ENCODE measurements at places on chromosomes 1 and 21.

DNA sequence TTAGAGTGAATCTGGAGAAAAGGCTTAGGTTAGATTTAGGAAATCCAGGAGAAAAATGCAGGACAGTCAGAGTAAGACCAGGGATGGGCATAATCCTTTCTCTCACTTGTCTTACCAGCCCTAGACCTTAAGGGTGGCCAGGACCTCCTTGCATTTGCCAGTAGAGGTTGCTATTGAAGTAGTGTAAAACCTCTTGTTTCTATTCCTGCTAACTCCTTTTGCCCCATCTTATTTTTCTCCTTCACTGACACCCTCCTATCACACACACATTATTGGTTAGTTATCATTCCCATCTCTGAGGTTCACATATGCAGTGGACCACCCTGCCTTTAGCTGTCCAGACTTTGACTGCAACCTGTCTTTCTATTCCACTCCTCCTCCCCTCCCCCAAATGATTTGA, 75.0 kb upstream of the MACF1 start:
- DNase-seq, result no peak

- DNase-seq, result no peak
Measured at GRCh38 chr1:233673947-233674431, 60.1 kb downstream of the KCNK1 start.

- no peak for DNase-seq
Measured at GRCh38 chr1:24002695-24003094, 22.6 kb upstream of the SRSF10 start.

DNA sequence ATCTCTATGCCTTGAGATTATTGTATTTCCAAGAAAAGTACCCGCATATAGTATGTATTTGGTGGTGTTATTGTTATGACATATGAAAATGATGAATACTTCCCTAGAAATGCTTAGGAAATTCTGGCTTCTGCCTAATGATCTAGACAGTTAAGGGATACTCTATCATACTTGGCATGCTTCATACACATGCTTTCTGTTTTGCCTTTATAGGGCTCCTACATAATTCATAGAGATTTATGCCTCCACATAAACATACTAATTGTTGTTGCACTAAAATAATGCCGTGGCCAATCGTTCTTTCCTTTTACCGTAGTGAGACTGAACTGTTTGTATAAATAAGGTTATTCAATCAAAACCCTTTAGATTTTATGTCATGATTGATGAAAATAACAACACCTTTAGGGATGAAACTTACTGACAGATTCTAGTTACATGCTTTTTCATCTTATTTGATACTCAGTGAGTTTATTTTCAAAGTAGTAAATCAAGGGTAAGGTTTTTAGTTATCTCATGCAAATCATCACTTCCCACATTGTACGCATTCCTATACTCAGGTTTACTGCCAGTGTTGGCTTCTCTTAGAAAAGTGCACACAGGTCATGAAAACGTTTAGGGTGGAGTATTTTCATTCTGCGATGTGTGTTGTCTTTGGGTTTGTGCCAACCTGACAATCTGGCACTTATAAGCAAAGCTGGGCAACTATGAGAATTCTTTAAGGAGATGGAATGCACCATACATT, 40.5 kb upstream of the SCYL3 start:
- no peak for DNase-seq

- no peak for DNase-seq
Measured at GRCh38 chr1:8439015-8439702, 121.2 kb downstream of the SLC45A1 start.

GRCh38 chr1:227561241-227561907, 2.0 kb upstream of the ZNF678 start:
- no peak for DNase-seq

DNA sequence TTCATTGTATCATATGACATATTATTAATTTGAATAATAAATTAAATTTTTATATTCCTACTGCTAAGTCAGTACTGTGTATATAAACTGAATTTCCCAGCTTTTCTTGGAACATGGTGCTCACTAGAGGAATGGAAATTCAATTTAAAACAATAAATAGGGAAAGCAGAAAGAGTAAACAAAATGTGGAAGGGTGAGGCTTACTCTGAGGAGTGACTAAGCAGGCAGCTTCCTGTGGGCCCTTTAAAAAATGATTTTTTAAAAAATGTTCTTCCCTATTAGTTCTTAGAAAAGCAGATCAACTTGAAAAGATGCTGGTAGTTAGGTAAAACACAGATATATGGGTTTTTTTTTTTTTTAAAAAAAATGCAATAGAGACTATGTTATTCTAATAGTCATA, 49.5 kb upstream of the S1PR1 start:
- DNase-seq, result no peak

DNA sequence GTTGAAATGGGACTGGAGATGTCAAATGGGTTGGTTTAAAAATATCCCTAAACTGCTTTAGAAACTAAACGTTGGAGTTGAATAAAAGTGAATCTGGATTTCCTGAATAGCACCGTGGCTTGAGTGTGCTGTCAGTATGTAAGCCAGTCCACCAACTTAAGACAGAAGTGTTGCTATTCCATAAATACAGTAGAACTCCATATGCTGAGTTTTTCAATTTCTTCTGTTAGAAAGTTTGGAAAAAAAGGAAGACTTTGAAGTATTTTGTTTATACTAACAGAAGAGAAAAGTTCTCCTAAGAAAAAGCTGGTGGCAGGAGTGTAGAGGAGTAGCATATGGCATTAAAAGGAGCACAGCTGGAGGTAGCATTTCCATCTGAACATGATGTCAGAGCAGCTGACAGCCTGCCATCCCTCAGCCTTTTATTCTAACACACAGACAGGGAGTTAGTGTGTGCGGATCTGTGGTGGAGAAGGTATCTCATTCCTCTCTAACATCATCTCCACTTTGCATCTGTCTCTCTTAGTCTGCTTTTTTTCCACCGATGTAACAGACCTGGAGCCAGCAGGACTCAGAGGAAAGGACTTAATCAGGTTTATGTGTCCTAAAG, at the start of gene ZBTB18:
TSS of gene ZBTB18 (plus strand) at position 449 of the 610 bp plus-strand sequence. CDS start at position 598, 149 bp downstream.
- no peak for DNase-seq

DNA sequence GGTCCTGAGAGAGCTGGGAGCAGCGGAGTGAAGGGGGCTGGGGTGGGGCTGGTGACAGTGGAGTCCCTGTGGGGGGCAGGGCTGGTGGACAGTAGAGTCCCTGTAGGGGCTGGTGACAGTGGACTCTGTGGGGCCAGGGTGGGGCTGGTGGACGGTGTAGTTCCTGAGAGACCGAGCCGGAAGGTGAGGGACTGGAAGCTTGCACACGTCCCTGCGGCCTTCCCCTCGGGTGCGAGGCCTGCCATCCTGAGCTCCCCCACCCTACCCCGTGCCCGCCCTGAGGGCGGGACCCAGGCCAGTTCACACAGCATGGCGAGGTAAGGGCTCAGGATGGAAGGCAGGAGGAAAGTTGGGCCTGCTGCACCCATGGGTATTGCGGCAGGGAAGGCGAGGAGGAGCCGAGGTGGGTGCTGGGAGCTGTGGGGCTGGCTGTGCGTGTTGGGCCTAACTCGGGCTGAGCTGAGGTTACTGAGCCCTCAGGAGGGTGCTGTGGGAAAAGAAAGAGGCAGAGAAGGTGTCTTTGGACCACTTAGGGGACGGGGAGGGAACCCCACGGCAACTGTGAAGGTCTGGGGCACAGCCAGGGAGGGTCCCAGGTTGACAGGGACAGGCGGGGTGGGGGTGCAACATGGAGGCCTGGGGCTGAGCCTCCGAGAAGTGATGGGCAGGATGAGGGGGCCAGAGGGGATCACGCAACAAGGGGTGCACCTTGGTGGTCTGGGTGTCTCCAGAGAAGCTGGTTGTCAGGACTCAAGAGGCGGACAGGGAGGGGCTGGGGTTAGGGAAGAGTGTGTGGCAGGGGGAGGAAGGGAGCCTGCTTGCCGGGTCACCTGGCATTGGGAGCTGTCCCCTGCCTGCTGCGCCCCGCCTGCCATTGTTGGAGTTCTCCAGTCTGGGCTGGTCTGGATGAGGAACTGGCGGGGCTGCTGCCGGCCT, 60.8 kb downstream of the PRKCZ start:
- no peak for DNase-seq

DNA sequence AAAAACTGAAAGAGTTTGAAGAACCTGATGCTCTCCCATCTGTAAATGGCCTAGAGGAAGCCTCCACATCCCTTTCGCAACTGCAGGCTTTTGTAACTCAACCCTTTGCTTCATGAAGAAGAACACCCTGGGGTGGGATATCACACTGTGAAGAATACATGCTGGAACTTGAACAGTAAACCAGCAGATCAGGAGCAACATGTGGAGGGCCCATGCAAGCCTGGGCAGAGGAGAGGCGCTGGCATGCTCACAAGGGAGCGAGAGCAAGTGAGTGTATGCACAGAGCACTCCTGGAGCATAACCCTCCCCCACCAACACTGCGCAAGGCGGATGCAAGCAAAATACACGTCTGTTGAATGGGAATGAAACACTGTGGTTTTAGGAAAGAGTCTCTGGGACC, 24.6 kb upstream of the SPAG17 start:
- DNase-seq, result no peak

DNA sequence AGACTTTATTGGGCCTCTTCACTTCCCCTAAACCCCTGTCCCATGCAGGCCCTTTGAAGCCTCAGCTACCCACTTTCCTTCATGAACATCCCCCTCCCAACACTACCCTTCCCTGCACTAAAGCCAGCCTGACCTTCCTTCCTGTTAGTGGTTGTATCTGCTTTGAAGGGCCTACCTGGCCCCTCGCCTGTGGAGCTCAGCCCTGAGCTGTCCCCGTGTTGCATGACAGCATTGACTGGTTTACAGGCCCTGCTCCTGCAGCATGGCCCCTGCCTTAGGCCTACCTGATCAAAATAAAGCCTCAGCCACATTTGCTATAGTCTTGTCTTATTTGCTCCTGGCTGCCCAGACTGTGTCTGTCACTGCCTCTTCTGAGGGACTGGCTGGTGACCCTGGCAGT, 5.5 kb downstream of the GSTM4 start:
- DNase-seq, result no peak
